ENCODE measurements at places on chromosomes 4 and X.

- peak; percentile 42 for DNase-seq
These were observed 214.6 kb upstream of the MAB21L2 start for GRCh38 chr4:150367326-150367725.

DNA sequence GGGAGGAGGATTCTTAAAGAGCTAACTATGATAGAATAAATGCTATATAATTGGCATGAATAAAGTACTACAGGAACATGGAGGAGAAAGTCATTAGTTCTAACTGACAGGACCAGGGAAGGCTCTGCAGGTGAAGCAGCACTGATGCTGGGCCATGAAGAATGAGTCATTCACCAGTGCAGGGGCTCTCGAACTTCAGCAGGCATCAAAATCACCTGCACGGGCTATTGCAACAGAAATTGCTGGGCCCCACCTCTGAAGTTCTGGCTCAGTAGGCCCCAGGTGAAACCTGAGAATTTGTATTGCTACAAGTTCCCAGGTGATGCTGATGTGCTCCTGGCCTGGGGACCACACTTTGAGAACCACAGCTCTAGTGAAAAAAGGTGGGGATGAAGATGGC is 33.7 kb downstream of the TMEM150C start:
- peak; percentile 22 for DNase-seq

DNA sequence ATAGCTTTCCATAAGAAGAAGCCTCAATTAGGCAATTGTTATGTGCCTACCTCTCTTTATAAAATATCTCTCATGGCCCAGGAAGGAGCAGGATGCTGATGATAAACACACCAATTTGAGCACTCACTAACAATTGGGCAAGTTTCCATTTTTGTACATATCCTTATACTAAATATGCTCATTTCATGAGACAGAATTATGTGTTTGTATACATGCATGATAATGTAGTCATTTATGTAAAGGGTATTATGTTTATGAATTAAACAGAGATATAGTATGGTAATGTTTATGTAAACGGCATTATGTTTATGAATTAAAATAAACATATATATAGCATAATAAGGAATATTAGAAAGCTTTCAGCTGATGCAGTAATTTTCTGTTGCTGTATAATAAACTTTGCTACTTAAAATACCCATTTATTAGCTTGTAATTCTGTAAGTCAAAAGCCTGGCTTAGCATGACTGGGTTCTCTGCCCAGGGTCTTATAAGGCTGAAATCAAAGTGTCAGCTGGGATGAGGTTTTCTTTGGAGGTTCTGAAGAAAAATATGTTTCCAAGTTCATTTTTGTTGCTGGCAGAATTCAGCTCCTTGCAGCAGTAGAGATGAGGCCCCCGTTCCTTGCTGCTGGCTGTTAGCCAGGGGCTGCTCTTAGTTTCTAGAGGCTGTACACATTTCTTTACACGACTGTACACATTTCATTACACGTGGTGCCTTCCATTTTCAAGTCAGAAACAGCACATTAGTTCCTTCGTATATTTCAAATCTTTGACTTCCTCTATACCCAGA is 89.0 kb downstream of the GLRA2 start:
- DNase-seq = no peak

DNA sequence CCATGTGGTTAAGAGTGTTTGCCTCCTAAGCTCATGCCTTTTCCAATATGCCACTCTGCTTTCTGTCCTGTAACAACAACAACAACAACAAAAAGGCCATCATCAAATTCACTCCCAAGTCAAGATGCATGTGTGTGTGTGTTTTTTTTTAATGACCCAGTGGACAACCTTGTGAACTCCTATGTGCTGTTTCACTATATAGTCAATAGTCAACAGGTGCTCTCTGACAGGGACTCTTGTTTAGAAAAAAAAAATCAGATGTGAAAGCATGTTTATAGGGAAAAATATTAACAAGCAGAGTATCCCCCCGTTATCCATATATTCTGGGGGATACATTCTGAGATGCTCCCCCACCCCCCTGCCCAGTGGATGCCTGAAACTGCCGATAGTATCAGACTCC is 50.6 kb upstream of the BEND2 start:
- DNase-seq = no peak

DNA sequence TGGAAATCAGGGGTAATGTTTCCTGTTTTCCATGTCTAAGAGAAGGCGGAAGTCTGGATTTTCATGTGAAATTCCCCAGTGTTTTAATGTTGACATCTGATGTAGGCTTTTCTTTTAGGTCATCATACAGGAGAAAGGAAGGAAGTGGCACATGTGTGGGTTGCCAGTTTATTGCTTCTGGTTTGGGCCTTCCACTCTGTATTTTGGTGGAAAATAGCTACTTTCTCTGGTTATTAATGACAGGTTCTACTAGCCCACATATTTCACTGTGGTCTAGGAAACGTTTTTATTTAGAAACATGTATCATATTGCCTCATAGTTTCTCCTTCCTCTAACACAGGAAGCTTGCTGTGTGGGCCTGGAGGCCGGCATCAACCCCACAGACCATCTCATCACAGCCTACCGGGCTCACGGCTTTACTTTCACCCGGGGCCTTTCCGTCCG is 7.2 kb downstream of the PDHA1 start:
- no peak for DNase-seq

DNA sequence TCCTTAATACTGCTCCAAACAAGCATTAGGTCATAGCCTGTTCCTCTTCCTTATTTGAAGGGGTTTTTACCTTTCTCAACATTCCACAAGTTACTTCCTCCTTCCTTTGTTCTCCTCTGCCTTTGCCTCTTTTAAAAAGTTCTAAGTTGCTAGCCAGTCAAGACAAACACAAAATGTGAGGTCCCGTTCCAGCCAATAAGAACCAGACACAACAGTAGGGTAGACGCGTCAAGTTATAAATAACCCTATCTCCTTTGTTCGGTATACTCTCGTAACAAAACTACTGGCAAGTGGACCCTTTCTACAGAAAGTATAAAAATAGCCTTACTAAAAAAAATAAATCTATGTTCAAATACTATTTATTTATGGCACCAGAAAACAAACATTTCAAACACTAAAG is 6.3 kb upstream of the ACE2 start:
- DNase-seq = no peak

DNA sequence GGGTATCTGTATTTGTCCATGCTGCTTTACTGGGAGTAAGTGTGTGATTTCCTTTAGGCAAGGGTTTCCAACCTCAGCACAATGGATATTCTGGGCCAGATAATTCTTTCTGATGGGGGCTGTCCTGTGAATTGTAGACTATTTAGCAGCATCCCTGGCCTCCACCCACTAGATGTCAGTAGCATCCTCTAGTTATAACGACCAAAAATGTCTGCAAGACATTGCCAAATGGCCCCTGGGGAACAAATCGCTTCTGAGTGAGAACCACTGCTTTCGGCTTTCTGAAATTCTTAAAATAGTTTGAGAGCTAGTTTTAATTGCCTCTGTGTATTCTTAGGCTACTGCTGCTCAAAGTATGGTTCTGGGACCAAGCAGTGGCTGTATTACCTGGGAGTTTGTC is 81.2 kb upstream of the GPM6B start:
- peak; percentile 14 for DNase-seq

DNA sequence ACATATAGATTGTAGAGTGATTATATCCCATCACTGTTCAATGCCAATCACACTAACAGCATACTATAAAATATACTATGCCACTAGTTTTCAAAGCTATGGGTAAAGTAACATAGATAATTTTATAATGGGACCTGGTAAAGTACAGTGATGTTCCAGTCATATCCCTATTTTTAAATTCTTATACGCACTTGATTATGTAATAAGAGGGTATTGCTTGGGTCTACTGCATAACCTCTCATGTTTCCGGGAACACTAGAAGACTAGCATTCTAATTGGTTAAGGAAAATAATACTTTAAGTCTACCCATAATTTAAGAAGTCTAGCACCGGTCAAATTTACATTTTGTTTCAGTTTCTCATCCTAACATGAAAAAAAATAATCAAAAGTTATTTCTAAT is 275.1 kb downstream of the CHIC1 start:
- no peak for DNase-seq

DNA sequence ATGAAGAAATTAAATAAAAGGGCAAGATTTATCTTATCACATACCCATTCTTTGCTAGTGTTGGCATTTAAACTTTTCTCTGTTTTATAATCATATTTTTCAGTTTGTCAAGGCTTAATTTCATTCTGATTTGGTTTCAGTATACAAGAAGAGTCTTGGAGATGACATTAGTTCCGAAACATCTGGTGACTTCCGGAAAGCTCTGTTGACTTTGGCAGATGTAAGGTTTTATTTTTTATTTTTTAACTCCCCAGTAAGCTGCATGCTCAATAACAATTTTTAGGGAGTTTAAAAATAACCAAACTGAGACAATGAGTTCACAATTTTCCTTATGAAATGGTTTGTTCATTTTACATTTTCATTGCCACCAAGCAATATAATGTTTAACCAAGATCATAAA is 39.8 kb downstream of the ANXA3 start:
- DNase-seq = no peak

GRCh38 chr4:168496834-168497233 is at the start of gene PALLD:
Gene PALLD, plus strand, starts transcription at chr4:168497052.
- peak; percentile 24 for DNase-seq

Data from iPS-NIHi11 (cell line).